ENCODE measurements at places on chromosomes 11 and 22. TPM values are rescaled to one million over a fixed set of nuclear protein-coding genes. Genes with fewer than 3 reads are reported as not detected.
A peak's percentile ranks its signal among the peaks of the same experiment; 100 is the strongest.

GRCh38 chr11:64360448-64360921, 1.5 kb downstream of the RPS6KA4 start:
- DNase-seq, result peak; percentile 44

SLC7A4 gene
- total RNA-seq, result 0.48 TPM

DNA sequence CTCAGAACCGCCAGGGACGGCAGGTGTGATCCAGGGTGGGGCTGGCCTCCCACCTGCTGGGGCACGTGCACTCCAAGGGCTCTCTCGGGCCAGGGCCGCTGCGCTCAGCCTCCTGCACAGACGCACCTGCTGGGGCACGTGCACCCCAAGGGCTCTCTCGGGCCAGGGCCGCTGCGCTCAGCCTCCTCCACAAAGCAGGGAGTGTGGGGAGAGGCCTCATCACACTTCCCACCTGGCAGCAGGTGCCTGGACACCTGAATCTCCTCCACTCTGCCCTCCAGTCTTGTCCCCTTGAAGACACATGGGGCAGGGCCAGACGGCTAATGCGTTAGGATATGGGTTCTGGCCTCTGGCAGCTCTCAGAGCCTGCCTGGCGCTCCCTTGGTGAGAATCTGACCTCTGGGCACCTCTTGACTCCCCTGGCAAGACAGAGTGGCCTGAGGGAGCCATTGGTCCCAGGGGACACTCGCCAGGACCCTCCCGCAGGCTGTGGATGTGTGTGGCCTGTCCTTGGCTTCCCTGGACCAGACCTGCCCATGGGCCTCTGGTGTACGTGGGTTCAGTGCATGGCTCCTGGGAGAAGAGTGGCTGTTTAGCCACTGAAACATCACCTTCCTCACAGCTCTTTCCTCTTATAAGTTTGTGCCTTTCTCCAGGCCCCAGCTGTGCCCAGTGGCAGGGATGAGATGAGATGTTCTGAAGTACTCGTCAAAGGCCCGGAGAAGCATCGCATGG, 73.5 kb downstream of the BRD1 start:
- no peak for DNase-seq

GRCh38 chr22:19374410-19374809, 57.1 kb downstream of the HIRA start:
- no peak for DNase-seq

DNA sequence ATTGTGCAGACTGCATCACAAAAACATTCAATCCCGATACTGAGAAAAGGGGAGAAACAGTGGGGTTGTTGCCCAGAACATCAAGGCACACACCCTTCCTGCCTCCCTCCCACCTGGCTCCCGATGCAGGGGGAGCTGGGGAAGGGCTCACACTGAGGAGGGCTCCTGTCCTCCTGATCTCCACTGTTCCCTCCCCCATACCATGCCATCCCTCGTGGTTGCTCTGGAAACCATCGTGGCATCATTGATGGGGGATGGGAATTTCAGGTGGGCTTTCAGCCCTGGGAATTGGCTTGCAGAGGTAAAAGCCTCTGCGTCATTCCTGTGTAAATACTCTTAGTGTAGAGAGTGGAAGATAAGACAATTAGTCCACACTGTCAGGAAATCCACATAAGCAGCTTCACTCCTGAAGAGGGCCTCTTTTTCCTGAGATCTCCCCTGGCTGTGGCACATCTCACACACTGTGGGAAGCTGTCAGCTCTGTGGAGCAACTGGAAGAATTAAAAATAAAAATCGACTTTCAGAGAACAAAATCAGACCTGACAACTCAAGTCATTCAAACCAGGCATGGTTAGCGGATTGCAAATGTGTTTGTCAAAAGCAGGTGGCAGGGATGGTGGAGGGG, 176.0 kb downstream of the CHST1 start:
- DNase-seq, result no peak

DNA sequence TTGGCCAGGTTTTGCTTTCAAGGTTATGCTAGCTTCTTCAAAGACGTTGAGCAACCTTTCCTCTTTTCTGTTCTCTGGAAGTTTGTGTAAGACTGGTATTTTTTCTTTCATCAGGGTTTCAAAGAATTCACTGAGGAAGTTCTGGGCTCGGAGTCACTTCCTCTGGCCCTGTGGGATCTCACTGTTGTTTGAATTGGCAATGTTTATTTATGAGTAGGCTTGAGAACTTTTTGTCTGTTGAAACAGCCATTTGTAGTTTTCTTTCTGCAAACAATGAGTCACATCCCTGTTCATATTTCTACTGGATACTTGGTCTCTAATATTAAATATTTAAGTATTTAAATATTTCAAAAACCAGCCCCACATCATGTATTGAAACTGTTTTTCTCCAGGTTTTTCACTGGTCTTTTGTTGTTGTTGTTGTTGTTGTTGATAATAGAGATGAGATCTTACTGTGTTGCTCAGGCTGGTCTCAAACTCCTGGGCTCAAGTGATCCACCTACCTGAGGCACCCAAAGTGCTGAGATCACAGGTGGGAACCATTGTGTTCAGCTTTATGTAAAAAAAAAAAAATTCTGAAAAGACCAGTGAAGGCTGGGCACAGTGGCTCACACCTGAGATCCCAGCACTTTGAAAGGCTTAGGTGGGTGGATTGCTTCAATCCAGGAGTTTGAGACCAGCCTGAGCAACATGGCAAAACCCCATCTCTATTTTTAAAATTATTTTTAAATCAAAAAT, 26.9 kb downstream of the SUSD2 start:
- DNase-seq, result peak; percentile 77

DNA sequence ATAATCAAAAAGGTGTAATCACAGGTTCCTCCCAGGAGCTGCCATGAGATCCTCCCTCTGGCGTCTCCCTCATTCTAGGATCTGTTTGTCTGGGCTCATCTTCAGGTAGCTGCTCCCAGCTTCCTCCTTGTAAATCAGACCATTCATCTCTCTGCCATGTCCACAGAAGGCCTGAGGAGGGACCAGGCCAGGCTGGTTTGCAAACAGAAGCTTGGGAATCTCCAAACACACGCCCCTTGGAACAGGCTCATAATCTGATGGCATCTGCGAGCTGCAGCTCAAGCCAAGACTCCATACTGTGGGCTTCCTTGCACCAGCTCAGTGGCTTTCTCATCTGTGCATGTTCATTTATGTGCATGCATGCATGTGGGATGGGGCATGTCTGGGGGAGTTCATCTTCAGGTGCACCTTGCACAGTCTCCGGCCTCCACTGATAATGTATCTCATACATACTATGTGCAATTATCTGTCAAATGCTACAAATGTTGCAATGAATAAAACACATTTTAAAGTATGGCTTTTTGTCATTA, 134.9 kb downstream of the NXPE2 start:
- no peak for DNase-seq

MAPK8IP2 gene
- total RNA-seq, result 0.28 TPM

DNA sequence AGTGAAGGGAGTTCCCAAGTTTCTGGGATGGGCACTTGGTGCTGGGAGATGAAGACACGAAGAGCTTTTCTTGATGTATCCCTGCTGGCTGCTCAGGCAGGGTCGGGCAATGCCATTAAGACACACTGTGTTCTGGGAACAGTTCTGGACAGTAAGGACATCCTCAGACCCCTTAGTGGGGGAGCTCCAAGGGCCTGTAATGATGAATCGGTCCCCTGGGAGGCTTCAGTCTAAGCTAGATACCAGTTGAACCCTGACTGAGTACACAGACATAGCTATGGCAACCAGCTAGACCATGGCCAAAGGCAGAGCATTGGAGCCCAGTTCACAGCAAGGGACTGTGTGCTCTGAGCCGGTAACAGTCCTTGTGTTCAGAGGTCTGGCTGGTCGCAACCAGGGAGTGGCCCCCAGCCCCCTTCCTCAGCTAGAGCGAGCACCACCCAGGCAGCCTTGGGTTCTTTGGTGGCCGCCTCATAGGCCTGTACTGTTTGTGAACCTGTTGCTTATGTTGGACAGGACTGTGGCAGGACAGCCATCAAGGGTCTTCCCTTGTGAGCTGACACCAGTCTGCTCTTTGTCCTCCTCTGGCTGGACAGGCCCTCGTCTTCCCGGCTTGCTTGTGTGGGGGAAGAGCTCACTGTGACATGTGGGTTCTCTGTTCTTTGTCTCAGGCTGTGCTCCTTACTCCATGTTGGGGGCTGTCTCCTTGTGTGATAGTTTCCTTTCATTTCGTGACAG, 25.0 kb downstream of the MED15 start:
- DNase-seq, result no peak

DNA sequence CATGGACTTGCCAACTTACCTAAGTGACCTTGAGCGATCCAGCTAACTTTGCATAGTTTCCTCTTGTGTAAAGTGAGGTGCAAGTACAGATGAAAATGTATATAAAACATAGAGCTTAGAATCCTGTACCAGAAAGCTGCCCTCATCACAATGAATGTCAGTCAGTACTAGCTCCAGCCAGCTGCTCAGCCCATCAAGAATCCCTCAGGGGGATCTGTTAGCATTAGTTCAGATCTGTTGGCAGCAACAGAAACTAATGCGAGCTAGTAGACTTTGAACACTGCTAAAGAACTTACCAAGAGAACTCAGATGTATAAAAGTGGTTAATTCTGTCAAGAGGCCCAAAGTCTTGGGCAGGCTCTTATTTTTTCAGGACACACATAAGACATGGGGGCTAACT, 6.3 kb upstream of the C11orf91 start:
- no peak for DNase-seq

PIK3C2A gene
- 55.9 TPM for total RNA-seq

DNA sequence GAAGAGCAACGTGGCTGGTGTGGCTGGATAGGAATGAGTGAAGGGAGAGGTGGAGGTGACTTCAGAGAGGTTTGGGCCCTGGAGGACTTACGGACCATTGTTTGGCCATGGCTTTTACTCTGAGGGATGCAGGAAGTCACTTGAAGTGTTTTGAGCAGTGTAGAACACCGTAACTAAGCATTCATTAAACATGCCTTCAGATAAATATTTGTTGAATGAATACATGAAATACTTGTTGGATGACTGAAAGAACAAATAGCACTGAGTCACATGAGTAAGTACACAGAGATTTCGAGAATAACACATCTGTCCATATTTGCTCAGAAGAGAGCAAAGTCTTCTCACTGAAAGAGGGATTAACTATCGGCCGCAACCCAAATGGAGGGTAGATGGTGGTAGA, 182.7 kb upstream of the SNX19 start:
- no peak for DNase-seq

DNA sequence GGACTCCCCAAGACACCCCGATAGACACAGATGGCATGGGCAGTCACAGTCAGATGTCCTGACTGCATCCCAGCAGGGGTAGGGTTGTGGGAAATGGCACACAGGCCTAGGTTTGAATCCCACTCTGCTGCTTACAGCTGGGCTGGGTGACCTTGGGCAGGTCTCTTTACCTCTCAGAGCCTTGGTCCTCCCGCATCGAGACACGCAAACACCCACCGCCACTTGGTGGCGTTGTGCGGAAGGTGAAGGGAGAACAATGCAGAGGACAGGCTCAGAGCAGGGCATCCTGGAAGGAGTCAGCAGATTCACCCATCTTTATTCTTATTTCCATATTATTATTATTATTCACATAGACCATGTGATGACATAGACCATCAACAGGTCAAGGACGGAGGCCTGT, 140.5 kb downstream of the MIAT start:
- DNase-seq, result no peak

DNA sequence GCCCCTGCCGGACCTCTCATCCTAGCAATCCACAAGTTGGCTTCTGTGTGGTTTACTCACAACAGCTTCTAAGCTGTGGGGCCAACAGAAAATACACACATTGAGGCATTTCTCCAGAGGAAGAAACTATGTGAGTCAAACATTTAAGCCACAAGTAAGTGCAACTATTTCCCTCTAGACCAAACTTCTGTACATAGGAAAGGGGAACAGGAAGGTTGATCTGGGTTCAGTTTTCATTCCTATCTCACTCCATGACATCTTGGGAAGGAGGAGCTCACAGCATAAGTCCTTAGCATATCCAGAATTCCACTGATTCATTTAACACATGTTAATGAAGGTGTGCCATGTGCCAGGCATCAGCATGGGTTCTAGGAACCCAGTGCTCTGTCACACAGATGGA, 72.8 kb upstream of the PICALM start:
- DNase-seq, result no peak

GRCh38 chr22:38649841-38650522, 6.2 kb downstream of the FAM227A start:
- DNase-seq, result no peak

GRCh38 chr11:1421291-1421690, 31.6 kb downstream of the BRSK2 start:
- DNase-seq, result no peak

DNA sequence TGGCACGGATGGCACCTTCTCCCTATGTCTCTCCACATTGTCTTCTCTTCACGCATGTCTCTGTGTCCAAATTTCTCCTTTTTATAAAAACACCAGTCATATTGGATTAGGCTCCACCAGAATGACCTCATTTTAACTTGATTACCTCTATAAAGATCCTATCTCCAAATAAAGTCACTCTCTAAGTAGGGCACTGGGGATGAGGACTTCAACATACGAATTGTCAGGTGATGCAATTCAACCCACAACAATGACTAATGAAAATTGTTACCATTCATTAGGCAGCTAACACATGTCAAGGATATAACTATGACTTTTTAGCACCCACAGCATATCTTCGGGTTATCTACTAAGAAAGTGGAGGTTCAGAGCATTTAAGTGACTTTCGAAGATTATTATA, 55.5 kb upstream of the USP47 start:
- DNase-seq, result no peak

TREH gene
- total RNA-seq, result not detected

GRCh38 chr22:28815729-28816128, 15.4 kb upstream of the XBP1 start:
- DNase-seq, result no peak

MYBPC3 gene
- total RNA-seq, result 1,568 TPM

NLRP10 gene
- not detected for total RNA-seq

TRIM21 gene
- total RNA-seq, result 9.3 TPM

DNA sequence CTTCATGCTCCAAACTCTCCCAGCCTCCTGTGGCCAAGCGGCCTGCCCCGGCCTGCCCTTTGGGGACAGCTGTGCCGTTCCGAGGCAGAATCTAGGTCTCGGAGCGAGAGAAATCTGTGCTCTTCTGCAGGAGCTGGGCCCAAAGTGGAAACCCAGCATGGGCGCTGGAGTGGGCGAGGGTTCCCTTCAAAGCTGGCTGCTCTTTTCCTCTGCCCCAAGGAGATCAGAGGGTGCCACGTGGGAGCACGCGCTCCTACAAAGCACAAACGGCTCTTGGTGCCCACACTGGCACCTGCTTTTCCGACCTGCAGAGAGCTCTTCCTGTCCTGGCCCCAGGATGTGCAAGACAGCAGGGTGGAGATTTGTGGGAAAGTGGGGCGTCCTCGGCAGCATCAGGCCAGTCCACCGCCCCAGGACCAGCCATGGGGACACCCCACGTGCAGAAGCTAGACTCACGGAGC, 6.9 kb downstream of the OSBPL5 start:
- DNase-seq, result peak; percentile 51

CBX7 gene
- 84.9 TPM for total RNA-seq

- no peak for DNase-seq
These were observed 20.0 kb downstream of the TPBGL start for GRCh38 chr11:75260396-75261170.

LRRC32 gene
- 27.7 TPM for total RNA-seq

OR56A1 gene
- total RNA-seq, result not detected

ASPHD2 gene
- 0.08 TPM for total RNA-seq

- DNase-seq, result peak; percentile 41
These were observed 22.9 kb upstream of the MRPL17 start for GRCh38 chr11:6705905-6706535.

- DNase-seq, result peak; percentile 74
These were observed 18.9 kb downstream of the TRMU start for GRCh38 chr22:46354176-46354992.

Data from right cardiac atrium (tissue), 5 donors.